ENCODE measurements at places on chromosomes 4 and X.

GRCh38 chr4:100081491-100081890 is 108.8 kb downstream of the DDIT4L start:
- no peak for DNase-seq

DNA sequence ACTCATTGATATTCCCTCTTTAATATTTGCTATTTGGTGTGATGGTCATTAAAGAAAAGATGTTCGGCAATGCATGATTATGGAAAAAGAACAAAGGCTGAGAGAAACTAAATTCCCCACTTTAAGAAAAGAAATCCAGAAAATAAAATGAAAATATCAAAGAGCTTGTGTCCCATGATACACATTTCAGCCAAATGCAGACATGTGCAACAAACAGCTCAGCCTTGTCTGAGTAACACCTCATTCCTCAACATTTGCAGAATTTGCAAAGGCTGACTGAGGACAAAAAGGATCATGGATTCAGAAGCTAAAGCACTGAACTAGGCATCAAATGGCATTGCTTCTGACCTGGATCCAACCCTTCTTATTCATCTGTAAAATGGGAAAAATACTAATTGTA is 281.0 kb downstream of the RAB28 start:
- DNase-seq: no peak

- no peak for DNase-seq
Observed at GRCh38 chr4:90002441-90003062, 107.9 kb downstream of the MMRN1 start.

DNA sequence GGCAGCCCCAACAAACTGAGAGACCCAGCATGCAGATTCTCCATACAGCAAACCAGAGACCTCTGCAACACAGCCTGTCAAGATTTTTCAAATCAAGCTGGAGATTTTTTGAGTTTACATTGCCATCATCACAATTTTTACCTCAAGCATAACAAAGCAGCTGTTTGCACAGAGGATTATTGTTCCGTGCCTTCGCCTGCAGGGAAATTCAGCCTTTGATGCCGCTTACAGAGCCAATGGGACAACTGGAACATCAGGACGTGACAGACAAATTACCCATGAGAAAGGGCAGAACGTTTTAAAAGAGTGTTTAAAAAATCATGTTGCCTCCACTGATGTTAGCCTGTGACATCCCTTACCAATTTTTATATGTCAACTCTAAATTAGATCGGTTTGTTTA is 363.7 kb downstream of the FBXW7 start:
- DNase-seq: no peak

- DNase-seq: no peak
Observed at GRCh38 chr4:3212391-3213105, 36.4 kb upstream of the MSANTD1 start.

GRCh38 chrX:11965436-11965835 is 172.8 kb upstream of the FRMPD4 start:
- no peak for DNase-seq

- no peak for DNase-seq
Observed at GRCh38 chrX:75596178-75596577, 73.3 kb upstream of the ZDHHC15 start.

DNA sequence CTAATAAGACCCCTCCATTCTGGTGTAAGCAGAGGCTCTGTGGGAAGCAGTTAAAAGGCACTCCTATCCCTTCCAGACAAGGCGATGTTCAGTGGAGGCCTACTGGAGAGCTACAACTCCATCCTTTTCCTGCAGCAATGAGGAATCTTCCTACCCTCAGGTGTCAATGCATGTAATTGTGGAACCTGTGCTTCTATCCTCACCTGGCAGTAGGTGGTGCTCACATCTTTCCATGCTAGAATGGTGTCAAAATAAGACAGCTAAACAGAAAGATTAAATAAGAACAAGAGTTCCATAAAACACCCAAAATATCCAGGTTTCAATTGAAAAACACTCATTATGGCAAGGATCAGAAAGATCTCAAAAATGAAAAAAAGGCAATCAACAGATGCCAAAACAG is 224.6 kb downstream of the IL15 start:
- no peak for DNase-seq

GRCh38 chr4:75723163-75724065 is 963 bp upstream of the USO1 start:
- DNase-seq: peak; percentile 40

GRCh38 chrX:150683536-150684146 is 9.6 kb upstream of the MTMR1 start:
- DNase-seq: no peak

DNA sequence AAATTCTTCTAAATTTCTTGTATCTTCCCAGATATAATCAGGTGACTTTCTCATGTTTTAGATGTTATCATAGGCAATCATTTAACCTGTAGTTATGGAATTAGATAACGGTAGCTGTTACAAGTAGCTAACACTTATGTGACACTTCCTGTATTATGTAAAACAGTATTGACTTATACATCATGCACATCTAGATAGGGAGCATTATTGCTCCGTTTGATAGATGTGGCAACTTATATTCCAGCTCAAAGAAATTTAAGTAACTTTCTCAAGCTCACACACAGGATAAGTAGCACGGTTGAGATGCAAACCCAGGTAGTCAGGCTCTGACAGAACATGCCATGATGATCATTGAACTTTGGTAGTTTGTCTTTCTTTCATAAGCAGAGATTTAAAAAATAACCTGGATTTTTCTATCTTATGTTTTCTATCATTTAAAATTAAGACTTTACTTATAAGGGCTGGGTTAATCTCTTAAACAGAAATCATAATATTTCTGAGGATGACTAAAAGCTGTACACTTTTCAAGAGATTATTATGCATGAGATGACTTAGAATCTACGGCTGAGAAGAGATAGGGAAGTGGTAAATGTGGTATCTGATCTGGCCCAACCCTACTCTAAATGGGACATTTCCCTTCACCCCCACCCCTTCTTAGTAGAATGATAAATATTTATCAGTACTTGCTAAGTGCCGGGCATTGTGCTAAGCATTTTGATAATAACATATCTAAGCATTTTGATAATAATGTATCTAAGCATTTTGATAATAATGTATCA is 69.1 kb upstream of the HPGD start:
- no peak for DNase-seq

- DNase-seq: no peak
Observed at GRCh38 chr4:127018381-127018780, 614.4 kb upstream of the INTU start.

- no peak for DNase-seq
Observed at GRCh38 chrX:18949944-18950301, 34.0 kb downstream of the PHKA2 start.

- no peak for DNase-seq
Observed at GRCh38 chr4:36011381-36011780, 232.9 kb downstream of the ARAP2 start.

GRCh38 chr4:20319825-20320612 is 68.3 kb downstream of the SLIT2 start:
- DNase-seq: no peak

GRCh38 chr4:8348071-8348470 is 78.5 kb downstream of the HTRA3 start:
- no peak for DNase-seq

- DNase-seq: no peak
Observed at GRCh38 chrX:25754399-25754798, 383.7 kb upstream of the MAGEB18 start.

DNA sequence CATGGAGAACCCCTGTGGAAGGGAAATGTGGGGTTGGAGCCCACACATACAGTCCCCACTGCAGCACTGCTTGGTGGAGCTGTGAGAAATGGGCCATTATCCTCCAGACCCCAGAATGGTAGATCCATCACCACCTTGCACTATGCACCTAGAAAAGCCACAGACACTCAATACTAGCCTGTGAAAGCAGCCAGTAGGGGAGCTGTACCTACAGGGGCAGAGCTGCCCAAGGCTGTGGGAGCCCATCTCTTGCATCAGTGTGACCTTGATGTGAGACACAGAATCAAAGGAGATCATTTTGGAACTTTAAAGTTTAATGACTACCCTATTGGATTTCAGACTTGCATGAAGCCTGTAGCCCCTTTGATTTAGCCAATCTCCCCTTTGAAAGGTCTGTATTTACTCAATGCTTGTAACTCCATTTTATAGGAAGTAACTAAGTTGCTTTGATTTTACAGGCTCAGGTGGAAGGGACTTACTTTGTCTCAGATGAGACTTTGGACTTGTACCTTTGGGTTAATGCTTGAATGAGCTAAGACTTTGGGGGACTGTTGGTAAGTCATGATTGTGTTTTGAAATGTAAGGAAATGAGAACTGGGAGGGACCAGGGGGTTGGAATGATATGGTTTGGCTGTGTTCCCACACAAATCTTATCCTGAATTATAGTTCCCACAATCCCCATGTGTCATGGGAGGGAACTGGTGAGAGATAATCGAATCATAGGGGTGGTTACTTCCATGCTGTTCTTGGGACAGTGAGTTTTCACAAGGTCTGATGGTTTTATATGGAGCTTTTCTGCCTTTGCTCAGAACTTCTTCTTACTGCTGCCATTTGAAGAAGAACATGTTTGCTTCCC is 352.6 kb downstream of the INPP4B start:
- no peak for DNase-seq
